ENCODE measurements at places on chromosomes 4 and X.

DNA sequence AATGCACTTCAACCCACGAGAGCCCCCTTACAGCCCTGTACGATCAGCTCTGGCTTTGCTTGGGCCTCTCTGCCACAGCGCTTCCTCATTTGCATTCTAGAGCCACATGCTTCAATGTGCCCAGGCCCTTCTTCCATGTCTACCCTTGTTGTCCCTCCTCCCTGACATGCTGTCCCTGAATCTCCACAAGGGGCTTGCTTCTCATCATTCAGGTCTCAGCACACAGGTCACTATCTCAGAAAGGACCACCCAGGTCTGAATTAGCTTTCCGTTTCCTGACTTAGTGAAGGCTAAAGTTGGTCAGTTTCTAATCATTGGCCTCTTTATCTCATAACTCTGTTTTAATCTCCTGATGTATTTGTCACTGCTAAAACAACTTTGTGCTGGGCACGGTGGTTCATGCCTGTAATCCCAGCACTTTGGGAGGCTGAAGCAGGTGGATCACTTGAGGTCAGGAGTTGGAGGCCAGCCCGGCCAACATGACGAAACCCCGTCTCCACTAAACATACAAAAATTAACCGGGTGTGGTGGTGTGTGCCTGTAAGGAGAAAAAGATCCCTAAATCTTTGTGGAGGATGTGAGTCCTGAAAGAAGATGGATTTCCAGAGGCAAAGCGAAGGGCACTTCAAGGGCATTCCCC lies 17.9 kb upstream of the SLC34A2 start:
- ATAC-seq, result no peak

- ATAC-seq, result no peak
Measured at GRCh38 chrX:97787849-97788248, 904.1 kb downstream of the RPA4 start.

- no peak for ATAC-seq
Measured at GRCh38 chr4:173466101-173466500, 63.9 kb downstream of the HAND2 start.

- ATAC-seq, result no peak
Measured at GRCh38 chr4:178233906-178234305, 791.7 kb upstream of the AGA start.

GRCh38 chr4:81421346-81422218 lies 50.1 kb downstream of the RASGEF1B start:
- peak; percentile 96 for ATAC-seq

DNA sequence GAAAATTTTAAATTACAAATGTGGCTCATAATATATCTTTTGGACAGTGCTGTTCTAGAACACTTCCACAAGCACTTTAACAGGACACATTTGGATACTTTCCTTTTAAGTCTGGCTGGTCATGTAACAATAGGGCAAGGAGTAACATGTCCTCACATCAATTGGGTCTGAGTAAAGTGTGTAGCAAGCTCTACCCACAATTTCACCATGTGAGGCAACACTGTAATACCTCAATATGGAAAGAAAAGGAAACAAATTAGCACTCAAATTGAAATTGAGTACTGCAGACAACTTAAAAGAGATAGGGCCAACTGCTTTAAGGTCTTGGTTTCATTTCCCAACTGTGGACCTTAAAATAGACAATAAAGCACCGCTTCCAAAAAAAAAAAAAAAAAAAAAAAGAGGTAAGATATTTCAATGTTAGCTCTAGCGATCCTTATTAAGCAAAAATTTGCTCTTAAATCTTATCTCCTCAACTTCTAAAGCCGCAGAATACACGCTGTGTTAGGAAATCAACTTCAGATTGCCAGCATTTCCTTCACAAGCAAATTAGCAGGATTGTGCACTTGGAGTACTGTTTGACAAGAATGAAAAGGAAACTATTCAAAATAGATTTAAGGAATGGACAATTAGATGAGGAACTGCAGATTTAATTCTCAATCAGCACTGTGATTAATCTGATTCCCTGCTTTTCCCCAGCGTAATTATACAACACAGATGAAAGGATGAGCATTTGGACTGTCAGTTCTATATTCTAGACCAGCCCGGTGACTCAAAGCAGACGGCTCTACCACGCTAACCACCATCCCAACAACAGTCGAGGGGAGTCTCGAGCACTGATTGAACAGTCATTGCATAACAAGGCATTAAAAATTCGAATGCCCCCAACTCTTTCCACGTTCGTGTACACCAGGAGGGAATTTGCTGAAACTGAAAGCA lies 1.6 kb downstream of the CASK start:
- peak; percentile 31 for ATAC-seq

DNA sequence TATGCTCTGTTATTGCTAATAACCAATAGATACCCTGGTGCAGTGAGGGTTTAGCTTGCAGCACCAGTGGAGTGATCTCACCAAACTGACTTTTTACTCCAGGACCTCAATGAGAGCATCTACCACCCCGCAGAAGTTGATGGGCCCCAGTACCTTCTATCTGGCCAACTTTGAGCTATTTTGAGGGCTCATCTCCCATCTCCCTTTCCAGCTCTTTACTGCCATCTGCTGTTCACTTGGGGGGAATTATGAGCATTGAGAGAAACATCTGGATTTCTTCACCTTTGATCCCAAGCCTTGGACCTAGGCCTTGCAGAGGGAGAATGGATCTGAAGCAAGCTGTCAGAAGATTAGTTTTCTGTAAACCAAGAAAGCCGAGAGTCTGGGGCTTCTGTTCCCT lies 143.6 kb downstream of the TMEM164 start:
- ATAC-seq, result no peak

DNA sequence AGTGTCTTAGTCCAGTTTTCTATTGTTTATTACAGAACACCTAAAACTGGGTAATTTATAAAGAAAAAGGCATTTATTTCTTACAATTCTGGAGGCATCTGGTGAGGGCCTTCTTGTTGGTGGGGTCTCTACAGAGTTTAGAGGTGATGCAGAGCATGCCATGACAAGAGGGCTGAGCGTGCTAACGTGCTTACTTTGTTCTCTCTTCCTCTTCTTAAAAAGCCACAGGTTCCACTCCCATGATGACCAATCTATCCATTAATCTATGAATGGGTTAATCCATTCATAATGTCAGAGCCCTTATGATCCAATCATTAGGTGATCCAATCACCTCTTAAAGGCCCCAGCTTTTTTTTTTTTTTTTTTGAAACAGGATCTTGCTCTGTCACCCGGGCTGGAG lies 291.5 kb upstream of the GALNTL6 start:
- ATAC-seq, result no peak

- ATAC-seq, result no peak
Measured at GRCh38 chrX:71664889-71665491, 2.4 kb upstream of the LOC101059915 start.

DNA sequence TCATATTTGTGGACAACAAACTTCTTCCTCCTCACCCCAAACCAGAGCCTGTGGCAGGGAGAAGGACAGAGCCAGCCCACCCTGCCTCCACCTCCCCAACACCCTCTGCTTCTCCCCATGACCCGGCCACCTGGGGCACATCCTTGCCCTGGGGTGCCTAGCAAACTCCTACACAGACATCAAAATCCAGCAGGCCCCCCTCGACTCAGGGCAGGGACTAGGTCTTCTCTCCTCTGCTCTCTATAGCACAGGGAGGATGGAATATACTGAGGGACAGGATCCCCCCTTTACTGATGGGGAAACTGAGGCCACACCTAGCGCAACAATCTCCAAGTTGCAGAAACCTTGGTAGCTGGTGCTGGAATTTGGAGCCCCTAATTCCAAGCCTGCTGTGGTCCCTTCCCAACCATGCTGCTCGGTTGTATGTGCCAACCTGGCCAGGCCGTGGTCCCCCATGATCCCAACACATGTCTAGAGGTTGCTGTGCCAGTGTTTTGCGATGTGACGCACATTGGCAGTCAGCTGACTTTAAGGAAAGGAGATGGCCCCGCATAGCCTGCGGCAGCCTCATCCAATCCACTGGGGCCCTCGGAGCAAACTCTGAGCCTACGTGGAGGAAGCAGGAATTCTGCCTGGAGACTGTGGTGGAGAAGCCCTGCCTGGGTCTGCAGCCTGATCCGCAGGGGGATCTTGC lies 53.9 kb upstream of the ADRA2C start:
- no peak for ATAC-seq

DNA sequence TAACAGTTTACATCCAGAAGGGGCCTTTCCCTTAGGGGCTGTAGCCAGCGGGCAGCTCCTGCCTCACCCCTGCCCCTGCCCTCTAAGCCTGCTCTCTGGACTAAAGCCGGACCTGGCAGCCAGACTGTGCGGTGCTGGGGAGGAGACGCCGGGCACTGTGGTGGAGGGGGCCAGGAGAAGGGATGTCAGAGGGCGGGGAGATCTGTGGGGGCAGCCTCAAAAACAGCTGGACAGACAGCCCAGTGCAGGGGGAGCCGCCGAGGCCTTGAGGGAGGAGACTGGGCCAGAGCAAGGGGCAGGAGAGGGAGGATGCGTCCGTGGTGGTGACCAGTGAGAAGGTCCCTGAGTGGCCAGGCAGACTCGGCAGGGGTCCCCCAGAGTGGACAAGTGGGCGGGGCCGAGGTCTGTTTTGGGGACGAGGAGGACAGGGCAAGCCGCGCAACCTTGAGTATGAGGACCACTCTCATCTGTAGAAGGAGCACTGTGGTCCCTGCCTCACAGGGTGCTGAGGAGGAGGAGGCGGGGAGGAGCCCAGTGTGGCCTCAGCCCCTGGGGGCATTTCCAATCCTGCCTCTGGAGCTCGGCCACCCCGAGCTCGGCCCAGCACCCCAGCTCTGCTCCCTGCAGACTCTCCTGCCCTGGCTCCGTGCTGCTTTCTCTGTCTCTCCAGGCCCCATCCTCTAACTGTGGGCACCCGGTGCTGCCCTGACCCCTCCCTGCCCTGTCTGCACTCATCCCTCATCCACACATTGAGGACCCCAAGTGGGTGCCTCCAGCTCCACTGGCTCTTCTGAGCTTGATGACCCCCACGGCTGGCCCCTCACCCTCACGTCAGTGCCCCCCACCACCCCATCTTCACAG lies 59.2 kb upstream of the NKX1-1 start:
- no peak for ATAC-seq

DNA sequence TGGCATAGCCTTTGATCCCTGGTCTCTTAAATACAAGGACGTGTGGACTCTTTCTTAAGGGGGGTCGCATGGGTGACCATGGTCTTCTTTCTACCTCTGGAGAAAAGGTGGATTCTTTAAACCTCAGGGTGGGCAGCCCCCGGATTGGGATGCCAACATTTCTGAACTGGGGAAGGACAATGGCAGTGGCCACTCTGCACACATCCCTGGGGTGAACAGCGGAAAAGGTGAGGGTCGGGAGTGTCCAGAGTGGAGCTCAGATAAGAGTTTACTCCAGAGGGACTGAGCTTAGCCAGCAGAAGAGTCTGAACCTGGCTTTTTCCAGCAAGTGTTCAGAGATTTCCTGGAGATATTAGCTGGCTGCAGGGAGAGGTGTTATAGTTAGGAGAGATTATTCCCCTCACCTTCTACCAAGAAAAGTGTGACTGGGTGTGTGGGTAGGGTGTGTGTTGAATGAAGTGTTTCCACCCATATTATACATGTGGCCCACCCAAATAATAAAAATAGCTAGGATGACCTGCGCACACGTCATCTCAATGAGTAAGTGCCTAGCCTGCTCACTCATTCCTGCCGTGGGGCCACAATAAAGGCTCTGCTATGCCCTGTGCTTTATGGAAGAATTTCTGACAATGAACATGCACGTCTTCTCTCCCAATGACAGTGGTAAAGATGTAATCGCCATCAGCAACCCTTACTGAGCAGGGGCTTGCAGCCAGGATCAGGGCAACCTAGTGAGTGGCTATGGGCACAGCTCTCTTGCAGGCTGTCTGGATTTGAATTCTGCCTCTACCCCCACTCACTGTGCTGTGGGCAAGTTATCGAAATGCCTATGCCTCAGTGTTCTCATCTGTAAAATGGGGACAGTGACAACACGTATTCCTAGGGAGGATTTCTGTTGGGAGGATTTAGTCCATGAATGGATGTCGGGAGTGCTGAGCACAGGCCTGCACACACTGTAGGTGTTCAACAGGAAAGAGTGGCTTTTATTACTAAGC lies 76.6 kb downstream of the SLC2A9 start:
- ATAC-seq, result no peak

DNA sequence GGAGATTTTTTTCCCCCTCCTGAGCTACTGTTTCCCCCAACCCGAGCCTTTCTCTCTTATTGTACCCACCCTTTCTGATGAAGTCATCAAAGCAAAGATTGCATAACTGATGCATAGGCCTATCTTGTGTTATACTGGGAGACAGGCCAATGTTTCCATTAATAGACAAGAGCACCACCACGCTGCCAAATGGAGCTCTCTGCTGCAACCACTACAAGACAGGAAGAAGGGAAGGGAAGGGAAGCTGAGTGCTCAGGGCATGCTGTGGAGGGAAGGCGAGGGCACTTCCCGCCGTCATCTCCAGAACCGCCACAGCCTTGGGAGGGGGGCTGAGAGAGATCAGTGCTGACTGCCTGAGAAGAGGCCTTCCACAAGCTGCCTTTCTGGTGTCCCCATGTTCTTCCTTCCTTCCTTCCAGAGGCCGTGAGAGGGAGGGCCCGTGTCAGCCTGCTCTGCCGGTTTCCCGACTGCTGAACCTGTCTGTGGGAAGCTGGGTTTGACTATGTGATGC lies 75.0 kb downstream of the MGST2 start:
- peak; percentile 87 for ATAC-seq

- ATAC-seq, result no peak
Measured at GRCh38 chrX:105269386-105269785, 48.9 kb upstream of the TEX13A start.

DNA sequence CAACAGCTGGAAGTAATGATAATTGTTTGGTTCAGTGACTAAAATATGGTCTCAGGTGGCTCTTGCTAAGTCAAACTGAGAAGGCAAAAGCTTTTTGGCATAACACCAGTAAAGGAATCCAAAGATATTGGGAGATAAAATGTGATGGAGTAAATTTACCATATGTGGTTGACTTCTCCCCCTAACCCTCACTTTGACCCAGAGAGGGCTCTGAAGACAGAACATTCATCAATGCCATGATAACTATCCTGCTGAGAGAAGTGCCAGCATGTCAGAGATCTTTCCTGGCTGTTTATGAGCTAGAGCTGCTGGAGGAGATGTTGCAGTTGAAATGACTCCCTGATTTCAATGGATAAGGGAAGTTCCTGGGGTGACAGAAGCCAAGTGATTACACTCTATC lies 213.4 kb downstream of the SPCS3 start:
- no peak for ATAC-seq

GRCh38 chr4:113173126-113173792 lies 123.8 kb downstream of the ANK2 start:
- no peak for ATAC-seq

DNA sequence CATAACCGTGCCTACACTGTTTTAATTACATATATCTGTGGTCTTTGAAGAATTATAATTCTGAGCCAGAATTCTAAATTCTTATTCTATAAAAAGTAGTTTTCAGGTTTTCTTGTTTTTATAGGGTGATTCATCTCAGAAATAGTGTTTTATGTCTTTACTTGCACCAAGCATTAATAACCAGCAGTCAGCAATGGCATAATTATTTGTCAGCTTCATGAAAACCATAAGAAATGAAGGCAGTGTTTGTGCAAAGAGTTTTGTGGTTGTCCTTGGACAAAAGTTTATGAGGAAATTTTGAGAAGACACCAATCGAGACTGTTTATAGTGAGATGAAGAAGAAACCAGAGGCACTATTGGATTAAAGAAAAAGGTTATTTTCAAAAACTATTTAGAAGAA lies 37.2 kb downstream of the EDNRA start:
- no peak for ATAC-seq

Measured in esophagus mucosa (tissue), 1 donor.